ENCODE measurements at places on chromosomes 13 and 19. TPM values are rescaled to one million over a fixed set of nuclear protein-coding genes. Genes with fewer than 3 reads are reported as not detected.
A peak's percentile ranks its signal among the peaks of the same experiment; 100 is the strongest.

ADGRE3 gene
- total RNA-seq: not detected

DNA sequence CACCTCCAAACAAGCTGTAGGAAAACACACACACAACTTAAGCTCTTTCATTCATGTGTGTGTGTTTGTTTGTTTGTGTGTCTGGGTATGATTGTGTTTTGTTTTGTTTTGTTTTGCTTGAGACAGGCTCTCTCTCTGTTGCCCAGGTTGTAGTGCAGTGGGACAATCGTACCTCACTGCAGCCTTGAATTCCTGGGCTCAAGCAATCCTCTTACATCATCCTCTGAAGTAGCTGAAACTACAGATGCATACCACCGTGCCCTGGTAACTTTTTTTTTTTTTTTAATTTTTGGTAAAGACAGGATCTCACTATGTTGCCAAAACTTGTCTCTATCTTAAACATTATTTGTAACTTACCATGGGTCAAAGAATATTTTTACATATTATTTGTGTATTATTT, 431.7 kb downstream of the SLITRK1 start:
- DNase-seq: no peak

- DNase-seq: no peak
Measured at GRCh38 chr19:12513531-12514061, 29.0 kb upstream of the ZNF709 start.

DNA sequence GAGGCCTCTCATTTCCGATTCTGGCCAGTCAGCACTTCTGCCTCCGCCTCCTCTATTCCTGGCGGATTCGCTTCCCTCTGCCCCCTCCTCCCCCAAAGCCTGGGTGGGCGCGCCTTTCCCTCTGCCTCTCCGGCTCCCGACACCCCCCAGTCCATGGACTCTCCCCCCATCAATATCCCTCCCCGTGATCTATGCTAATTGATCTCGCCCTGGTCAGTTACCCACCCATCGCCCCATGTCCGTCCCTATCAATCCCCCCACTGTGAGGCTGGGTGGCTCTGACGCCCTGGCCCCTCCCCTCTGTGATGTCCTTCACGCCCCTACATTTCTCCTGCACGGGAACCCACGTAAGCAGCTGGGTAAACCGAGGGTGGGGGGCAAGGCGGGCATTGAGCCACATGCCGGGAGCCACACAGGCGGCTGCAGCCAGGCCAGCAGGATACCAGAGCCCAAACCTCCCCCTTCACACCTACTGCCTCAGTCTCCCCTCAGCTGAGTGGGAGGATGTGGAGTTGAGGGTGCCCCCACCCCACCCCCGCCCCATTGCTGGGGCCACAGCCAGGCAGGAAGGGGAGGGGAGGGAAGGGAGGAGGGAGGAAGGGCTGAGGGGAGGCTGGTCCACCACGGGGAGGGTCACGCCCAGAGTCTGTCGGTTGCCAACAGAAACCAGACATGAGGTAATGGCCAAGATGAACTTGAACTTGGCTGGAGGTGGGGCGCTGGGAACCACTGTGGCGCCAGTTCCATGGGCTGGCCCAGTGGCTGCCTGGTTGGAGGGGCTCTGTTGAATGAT, 21.0 kb downstream of the SMIM24 start:
- DNase-seq: peak; percentile 86

DNA sequence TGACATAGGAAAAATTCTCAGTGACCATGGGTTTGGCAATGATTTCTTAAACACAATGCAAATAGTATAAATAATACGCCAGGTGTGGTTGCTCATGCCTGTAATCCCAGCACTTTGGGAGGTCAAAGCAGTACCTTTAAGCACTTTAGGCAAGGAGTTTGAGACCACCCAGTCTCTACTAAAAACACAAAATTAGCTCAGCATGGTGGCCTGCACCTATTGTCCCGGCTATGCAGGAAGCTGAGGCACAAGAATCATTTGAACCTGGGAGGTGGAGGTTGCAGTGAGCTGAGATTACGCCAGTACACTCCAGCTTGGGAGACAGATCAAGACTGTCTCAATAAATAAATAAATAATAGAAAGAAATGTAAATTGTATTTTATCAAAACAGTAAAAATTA, 356.5 kb upstream of the SLITRK6 start:
- no peak for DNase-seq

NLRP4 gene
- not detected for total RNA-seq

DNA sequence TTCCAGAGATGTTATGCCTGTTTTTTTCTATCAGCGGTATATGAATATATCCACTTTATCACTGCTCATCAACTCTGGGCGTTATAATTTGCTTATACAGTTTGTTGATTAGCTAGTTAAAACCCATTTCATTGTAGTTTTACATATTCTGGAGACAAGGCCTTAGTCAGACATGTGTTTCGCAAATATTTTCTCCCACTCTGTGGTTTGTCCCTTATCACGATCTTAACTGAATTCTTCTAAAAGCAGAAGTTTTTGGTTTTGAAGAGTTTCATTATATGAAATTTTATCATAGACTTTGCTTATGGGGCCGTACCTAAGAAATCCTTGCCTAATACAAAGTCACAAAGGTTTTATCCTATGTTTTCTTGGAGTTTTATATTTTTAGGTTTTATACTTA, 84.6 kb downstream of the FRY start:
- DNase-seq: no peak

ADAMTSL5 gene
- 12.5 TPM for total RNA-seq

GRIK5 gene
- total RNA-seq: 6.9 TPM

ZNF729 gene
- not detected for total RNA-seq

DNA sequence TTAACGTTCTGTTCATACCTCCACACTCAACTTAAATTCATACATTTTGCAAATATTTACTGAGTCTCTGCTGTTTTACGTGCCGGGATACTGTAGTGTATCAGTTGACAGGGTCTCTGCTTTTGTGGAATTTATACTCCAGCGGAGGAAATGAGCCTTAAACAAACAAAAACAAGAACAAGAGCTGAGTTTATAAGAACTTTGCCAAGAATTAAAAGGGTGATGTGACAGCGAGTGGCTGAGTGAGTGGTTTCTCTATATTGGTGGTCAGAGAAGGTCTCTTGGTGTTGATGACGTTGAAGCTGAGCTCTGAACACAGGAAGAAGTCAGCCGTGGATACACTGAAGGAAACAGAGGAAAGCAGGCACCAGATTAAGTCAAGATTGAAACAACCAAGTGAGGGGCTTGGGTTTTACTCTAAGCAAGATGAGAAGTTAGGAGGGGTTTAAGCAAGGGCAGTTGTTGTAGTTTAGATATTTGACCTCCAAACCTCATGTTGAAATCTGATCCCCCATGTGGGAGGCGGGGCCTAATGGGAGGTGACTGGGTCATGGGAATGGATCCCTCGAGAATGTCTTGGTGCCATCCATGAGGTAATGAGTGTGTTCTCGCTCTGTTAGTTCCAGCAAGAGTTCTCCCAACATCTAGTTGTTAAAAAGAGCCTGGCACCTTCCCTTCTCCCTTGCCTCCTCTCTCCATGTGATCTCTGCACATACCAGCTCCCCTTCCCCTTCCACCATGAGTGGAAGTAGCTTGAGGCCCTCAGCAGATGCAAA, 248.3 kb downstream of the DCLK1 start:
- DNase-seq: no peak

SCGB2B2 gene
- total RNA-seq: 3.4 TPM

DNA sequence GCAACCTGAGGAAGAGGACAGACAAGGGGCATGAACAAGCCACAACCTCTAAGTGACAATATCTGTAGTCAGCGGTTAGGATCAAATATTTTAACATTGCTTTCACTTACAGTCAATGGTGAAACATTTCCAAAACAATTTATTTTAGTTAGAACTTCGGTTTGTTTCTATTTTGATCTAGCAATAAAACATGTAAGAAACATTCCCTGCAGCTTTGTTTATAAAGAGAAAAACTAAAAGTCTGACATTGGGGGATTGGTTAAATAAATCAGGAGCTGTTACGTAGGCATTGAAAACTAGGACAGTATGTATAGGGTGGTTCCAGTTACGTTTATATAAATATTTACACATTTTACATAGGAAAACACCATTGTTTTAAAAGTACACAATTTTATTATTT, 3.4 kb downstream of the URI1 start:
- DNase-seq: no peak

DNA sequence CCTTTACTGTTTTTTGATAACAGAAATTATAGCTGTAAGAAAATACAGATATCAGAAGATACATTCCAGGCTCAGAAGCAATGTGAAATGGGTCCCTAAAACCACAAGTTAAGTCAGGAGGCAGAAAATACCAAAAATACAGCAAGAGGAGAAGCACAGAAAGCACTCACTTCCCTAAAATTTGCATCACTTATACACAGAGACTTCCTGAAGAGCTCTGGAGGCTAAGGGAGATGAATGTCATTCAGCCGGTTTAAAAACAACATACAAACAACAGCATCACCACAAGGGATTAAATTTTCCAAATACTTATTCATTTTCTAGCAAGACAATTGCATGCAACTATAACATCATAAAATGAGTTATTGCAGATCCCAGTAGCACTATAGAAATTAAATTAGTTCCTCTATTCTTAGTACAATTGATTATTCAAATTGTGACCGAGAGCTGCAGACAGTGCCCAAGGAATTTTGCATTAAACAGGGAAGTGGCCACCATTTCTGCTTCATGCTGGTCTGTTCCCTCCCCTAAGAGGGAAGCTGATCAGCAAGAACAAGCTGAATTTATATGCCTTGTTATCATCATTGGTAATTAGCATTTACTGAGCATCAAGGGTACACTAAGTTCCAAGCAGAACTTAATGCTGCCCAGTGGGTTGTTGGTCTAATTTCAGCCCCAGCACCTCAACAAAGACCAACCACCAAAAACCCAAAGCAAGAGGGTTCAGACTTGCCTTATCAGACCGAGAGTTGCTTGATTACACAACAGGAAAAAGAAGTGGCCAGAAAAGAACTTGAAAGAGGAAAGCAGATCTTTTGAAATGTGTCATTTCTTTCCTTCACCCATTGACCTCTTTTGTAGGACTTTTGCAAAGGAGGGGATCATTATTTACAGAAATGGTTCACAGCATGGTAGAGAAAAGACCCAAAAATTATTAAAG, 140.7 kb downstream of the KCTD12 start:
- no peak for DNase-seq

GRCh38 chr13:114035186-114035582, 61.3 kb upstream of the C13orf46 start:
- DNase-seq: no peak

DNA sequence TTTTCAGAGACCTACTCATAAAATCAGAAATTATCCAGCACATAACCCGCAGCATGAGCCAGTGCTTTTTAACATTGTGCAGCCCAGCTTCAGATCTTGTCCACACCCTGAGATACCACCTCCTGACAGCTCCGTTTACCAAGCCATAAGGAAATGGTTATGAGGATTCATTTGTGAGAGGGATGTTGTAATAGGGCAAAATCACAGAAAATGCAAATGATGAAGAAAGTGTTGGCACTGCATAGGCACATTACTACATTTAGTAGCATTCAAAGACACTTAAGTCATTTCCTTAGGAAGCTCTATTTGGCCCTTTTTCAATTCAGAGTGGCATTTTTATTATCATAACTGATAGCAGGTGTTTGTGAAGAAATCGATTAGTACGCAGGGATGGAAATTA, 277.5 kb downstream of the DNAJC15 start:
- DNase-seq: no peak

ZNF146 gene
- 70.3 TPM for total RNA-seq

GRCh38 chr13:112454648-112455334, 78.6 kb downstream of the SPACA7 start:
- DNase-seq: no peak

GRCh38 chr19:44112802-44113137, 429 bp upstream of the ZNF225 start:
- no peak for DNase-seq

PTBP1 gene
- 374 TPM for total RNA-seq

All from ureter (tissue), 1 donor.